ENCODE measurements at places on chromosomes 6 and 20.

GRCh38 chr6:94341173-94341572 is 921.8 kb upstream of the EPHA7 start:
- no peak for DNase-seq

DNA sequence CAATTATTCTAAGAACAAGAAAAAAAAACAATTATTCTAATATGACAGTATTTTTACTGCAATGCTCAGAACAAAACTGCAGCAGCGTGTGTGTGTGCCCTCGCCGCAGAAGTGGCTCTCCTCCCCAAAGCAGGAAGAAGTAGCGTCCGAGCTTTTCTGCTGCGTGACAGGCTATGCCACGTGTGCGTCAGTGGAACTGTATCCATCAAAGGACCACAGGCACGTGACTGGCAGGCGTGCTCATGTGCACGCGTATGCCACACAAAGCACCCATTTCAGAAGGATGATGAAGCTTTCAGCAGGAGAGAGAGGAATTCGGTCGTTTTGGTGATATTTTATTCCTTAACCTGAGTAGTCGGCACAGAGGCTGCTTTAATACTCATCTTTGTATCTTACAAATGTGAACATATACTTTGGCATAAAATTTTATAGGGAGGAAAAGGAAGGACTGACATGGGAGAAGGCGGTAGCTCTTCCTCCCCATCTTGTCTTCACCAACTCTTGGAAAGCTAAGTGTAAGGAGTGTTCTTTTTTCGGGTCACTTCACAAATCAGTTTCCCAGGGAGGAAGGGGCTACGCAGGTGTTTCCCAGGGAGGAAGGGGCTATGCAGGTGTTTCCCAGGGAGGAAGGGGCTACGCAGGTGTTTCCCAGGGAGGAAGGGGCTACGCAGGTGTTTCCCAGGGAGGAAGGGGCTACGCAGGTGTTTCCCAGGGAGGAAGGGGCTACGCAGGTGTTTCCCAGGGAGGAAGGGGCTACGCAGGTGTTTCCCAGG is 3.4 kb downstream of the TCFL5 start:
- DNase-seq, result no peak

DNA sequence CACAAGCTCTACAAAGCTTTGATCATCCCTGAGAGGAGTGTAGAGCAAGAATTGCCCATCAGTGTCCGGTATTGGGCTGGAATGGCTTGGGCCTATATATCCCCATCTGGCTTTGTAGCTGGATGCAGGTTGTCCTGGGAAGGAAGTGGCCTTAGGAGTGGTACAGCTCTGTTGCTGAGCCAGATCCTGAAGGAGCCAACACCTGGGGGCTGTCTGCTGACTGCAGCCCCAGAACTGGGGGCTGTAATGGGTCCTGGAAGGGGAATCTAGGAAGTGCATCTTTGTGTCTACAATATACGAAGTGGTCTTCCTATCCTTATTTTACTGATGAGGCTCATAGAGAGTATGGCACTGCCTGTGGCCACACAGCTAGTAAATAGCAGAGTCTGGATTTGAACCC is 145.9 kb downstream of the CDC5L start:
- no peak for DNase-seq

- DNase-seq, result no peak
Observed at GRCh38 chr6:47353871-47354270, 44.2 kb upstream of the TNFRSF21 start.

DNA sequence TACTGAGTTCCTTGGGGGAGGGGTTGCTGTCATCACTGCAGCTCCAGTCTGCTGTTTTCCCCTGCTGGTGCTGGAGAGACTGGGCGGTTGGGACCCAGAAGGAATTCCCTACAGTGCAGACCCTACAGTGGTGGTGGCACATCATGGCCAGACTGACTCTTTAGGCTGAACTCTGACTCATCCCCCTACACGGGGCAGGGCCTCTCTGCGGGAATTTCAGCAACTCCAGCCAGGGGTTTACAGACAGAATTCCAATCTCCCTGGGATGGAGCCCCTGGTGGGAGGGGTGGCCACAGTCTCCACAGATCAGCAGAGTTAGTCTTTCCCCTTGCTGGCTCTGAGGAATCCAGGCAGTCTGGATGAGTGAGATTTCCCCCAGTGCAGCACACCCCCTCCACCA is 46.9 kb upstream of the MAPK13 start:
- no peak for DNase-seq

Data from astrocyte of the cerebellum (primary cell).